ENCODE measurements at places on chromosomes 1 and 21. TPM values are rescaled to one million over a fixed set of nuclear protein-coding genes. Genes with fewer than 3 reads are reported as not detected.
A peak's percentile ranks its signal among the peaks of the same experiment; 100 is the strongest.

- peak; percentile 69 for DNase-seq
Observed at GRCh38 chr1:67710417-67710816, 25.4 kb downstream of the GADD45A start.

The FBLIM1 gene
- 351 TPM for total RNA-seq

DNA sequence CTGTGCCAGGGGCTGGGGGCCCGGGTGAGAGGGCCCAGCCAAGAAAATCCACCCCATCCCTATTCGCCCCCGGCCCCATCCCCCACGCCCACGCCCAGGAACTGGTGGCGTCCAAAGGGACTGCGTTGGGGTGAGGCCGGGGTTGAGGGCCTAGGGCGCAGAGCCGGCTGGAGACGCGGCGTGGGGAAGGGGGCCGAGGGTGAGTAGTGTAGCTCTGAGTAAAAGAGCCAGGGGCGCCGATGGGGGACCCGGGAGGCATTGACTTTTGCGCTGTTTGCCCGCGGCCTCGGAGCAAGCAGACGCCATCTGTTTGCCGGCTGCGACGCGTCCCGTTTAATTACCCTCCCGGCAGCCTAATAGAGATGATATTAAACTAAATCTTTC is 3.5 kb upstream of the DMRTA2 start:
- no peak for DNase-seq

The CDC42BPA gene
- 50.8 TPM for total RNA-seq

DNA sequence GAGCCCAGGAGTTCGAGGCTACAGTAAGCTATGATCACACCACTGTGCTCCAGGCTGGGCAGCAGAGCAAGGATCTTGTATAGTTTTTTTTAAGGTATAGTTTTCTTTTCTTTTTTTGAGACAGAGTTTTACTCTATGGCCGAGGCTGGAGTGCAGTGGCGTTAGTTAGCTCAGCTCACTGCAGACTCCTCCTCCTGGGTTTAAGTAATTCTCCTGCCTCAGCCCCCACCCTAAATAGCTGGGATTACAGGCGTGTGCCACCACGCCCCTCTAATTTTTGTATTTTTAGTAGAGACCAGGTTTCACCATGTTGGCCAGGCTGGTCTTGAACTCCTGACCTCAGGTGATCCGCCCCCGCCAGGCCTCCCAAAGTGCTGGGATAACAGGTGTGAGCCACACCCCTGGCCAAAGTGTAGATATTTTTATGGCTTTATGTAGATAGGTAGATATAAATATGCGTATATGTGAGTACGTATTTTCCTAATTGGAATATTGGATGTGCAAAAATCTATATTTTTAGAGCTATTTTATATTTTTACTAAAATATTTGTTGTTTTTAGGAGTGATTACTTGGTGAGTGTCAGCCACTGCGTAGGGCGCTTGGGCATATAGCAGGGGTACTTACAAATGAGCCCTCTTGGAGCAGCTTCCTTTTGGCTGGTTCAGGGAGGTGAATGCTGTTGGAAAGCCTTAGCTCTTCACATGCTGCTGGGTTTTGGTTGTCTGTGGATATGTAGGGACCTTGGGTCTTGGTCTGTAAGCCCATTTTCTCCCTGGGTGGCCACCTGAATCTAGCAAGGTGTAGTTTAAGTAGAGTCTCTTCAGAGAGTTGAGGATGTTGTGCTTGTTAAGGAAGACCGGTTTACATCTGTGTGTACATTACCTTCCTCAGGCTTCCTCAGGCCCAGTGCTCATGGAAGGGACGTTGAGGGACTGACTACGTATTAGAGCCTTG is 9.5 kb downstream of the KDM4A start:
- no peak for DNase-seq

The SDHC gene
- total RNA-seq, result 26.0 TPM

The FAM3B gene
- not detected for total RNA-seq

The FAM43B gene
- total RNA-seq, result 0.49 TPM

- DNase-seq, result no peak
Observed at GRCh38 chr1:84497631-84498275, 8.4 kb upstream of the SPATA1 start.

The PRKACB gene
- total RNA-seq, result 25.3 TPM

DNA sequence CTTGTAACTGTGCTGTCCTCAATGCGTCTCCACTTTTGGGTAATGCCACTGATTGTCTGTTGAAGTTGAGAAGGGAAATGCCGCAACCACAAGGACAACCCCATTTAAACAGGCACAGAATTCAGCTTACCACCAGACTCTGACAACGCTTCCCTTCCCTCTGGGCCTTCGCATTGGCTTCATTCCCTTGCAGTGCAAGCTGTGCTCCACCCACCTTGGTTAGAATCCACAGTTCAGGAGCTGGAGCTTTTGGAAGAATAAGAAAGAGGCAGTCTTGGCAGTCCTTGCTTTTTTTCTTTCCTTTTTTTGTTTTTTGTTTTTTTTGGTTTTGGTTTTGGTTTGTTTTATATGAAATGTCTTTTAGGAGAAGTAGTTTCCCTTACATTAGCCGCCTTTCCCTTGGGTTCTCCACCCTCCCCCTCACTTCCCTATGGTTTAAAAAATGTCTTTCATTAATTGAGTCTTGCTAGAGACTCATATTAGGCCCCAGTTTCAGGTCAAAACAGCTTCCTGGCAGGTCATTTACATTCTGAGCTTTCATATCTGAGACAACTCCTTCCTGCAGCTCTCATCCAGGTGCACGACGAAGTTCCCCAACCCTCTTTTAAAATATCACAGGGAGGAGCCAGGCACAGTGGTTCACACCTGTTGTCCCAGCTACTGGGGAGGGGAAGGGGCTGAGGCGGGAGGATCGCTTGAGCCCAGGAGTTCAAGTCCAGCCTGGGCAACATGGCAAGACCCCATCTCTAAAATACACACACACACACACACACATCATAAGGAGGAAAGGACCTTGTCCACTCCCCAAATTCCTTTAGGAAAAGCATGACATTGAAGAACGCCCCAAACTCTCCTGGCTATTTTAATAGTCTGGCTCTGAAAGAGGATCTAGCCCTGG is 20.7 kb upstream of the LAX1 start:
- peak; percentile 57 for DNase-seq

The ACAP3 gene
- total RNA-seq, result 16.7 TPM

GRCh38 chr1:50305808-50306207 is 117.4 kb downstream of the DMRTA2 start:
- DNase-seq, result no peak

DNA sequence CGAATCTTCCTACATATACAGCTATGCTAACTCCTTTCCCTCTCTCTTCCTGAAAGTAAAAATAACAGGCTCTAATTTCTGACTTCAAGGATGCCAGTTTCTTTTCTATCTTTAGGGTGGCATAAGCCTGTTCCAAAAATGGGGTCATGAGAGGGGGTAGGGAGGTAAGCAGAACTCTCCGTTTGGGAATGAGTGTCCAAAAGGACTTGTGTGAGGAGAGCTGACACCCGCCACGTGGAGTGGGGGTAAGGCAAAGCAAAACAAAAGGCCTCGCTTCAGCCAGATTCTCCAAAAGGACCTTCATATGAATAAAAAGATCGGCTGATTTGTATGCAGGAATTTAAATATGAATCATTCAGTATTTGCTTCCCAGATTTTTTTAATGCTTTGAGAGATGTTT is 28.6 kb downstream of the PLPPR4 start:
- DNase-seq, result no peak

- DNase-seq, result no peak
Observed at GRCh38 chr1:51168936-51169335, 66.9 kb downstream of the C1orf185 start.

GRCh38 chr1:174116042-174116441 is 43.3 kb upstream of the RABGAP1L start:
- DNase-seq, result peak; percentile 80

The OBSCN gene
- total RNA-seq, result 40.5 TPM

The NID1 gene
- 21.3 TPM for total RNA-seq

Measured in mammary epithelial cell (primary cell).